ENCODE measurements at places on chromosomes 12 and 14.

GRCh38 chr12:114693532-114693931, 9.6 kb upstream of the TBX3 start:
- DNase-seq = no peak

DNA sequence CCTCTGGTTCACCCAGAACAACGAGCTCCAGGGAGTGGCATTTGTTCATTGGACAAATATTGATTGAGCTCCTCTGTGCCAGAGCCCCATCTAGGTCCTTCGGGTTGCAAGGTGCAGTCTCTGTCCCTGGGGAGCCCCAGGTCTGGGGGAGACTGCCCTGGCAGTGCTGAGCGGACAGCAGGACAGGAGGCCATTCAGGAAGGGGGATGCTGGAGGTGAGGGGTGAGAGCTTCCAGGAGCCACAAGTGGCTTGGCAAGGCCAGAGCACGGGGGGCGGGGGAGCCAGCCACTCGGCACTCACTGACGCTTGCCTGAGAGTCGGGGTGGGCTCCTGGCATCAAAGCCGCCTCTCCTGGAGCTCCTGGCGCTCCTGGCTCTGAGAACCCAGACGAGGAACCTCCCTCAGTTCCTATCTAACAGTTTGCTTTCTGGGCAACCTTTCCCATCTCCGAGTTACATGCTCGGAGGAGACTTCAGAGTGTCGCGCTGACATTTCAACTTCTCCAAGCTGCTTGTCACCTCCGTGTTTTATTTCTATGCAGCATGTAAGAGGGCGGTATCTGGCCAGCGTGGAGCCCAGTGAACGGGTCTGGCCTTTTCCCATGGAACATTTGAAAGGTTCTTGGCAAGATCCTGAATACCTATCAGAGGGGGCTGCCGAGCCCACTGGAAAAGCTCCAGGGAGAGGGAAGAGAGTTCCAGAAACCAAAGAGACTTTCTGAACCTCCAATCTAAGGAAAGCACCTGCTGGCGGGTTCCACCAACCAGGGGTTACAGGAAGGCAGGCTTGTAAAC, 62.0 kb upstream of the BCL11B start:
- no peak for DNase-seq

DNA sequence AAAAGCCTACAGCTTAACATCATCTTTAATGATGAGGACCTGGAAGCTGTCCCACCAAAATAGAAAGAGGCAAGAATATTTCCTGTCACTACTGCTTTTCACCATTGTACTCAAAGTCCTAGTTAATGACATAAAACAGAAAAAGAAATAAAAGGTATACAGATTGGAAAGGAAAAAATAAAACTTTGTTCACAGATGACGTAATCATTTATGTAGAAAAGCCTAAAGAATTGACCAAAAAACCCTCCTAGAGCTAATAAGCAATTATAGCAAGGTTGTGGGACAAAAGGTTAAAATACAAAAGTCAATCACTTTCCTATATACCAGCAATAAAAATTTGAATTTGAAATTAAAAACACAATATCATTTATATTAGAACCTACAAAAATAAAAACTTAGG, 97.2 kb upstream of the MDGA2 start:
- no peak for DNase-seq

- DNase-seq = no peak
Measured at GRCh38 chr12:68630598-68630997, 19.9 kb downstream of the RAP1B start.

DNA sequence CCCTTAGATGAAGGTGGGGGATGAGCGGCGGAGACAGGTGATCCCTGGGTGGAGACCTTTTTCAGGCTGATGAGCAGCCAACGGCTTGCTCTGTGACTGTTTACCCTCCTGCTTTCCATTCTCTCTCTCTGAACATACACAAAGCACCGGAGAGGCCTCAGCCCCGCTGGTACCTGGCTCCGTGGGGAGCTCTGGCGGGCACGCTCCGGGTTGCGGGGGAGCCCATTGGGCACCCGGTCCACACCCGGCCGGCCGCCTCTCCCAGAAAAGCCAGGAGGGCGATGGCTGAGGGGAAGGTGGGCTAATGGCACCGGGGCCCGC, 545 bp downstream of the SMARCC2 start:
- DNase-seq = no peak

GRCh38 chr12:105960319-105961083, 178.3 kb downstream of the NUAK1 start:
- no peak for DNase-seq

DNA sequence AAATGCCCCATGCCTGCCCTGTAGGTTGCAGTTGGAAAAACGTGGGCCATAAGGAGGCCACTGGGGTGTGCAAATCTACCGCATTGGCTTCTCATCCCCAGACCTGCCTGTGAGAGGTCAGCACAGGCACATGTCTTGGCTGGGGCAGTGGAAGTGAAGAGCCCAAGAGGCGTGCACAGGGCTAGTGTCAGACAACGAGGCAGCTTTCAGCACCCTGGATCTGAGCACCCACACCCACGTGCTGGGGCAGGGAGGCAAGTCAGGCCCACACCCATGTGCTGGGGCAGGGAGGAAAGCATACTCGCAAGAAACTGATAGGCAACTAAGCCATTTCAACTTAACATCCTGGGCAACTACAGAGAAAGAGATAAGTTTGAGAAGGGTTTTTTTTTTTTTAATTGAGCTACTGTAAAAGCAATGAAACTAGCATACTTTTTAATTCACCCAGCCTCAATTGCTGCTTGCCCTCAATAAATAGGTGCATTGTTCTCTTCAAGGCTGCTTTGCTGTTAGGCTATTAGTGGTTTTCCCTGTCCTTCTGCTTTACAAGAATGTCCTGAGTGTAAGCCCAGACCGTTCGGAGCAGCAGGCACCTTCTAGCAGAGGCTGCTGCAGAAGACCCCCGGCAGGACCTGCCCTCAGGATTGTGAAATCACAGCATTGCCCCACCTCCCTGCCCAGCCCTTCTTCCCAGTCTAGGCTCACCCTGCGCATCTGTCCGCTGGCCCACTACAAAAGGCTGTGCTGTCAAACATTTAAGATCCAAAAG, 355.3 kb upstream of the FKBP4 start:
- no peak for DNase-seq

- DNase-seq = no peak
Measured at GRCh38 chr14:34128665-34129064, 177.8 kb upstream of the EGLN3 start.

DNA sequence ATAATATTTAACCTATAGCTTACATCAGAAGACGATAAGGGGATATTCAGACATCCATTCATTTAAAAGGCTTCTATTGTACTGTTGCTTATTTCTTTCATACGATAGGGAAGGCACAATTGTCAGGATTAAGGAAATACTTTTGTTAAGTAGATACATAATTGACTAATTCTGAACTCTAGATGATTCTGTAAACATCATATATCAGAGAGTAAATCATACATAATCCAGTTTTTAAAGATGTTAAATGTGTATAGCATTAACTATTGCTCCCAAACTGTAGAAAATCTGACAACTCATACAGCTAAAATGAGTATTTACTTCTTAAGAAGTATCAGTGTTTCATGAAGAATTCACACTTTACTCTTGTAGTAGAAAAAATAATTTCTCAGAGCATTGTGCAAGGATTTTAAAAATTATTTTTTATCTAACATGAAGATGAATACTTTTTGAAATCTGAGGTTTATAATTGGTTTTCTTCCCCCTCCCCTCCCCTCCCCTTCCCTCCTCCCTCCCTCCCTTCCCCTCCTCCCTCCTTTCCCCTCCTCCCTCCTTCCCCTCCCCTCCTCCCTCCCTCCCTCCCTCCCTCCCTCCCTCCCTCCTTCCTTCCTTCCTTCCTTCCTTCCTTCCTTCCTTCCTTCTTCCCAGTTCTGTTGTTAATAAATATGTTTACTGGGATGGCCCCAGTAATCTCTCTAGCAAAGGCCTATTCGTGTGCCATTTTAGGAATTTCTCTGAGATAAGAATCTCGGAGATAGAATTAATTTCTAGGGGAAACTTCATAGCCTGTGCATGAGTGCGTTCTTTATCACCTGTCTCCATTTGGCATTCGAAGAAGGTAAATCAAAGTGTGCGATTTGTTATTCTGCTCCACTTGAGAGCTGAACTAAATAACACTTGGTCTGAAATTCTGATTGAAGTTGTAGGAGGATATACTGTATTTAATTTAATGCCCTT, 2.3 kb downstream of the NPAS3 start:
- DNase-seq = no peak

GRCh38 chr14:101256266-101256665, 305.0 kb upstream of the DIO3 start:
- DNase-seq = no peak

- no peak for DNase-seq
Measured at GRCh38 chr12:46264057-46264456, 4.8 kb downstream of the SLC38A1 start.

- DNase-seq = no peak
Measured at GRCh38 chr12:88600272-88600671, 20.0 kb upstream of the KITLG start.

DNA sequence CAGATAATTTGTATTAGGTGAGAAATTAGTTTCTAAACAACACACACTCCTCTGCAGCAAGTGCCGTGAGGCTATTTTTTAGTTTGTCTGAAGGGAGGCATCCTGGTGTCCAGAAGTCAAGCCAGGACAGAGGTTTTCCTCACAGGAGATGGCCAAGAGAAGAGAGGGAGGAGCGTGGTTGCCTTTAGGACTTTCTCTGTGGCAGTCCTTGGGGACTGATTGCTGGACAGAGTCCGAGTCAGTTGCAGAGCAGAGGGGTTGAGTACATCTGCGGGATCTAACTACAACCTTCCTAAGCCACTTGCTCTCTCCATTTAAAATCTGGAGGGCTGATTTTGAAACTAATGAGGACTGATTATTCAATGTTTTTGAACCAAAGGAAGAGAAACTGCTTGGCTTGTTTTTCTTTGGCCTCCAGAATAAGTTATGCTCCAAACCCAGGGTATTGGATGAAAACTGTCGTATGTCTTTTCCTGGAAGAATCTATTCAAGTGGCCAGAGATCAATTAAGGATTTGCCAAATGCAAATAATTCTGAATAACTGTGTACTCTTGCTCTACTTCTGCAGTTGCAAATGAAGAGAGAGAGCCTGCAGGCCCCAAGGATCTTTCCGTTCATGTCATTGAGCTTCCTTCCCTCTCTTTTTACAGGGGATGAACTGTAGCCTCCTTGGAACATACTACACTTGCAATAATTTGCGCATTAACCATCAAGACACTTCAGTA, 1.2 kb downstream of the SLCO1C1 start:
- no peak for DNase-seq

DNA sequence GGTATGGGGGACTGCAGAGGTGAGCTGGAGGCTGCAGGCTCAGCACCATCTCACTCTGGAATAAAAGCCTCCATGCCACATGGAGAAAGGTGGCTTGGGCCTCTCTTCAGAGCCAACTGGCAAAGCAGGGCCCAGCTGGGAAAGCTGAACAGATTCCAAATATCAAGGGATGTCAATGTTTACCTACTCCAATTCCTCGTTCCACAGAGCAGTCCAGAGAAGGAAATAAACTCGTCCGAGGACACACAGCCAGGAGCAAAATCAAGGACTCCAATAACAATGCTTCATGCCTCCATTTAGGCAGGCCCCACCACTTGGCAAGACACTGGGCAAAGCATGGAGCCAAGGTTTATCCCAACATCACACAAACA, 36.3 kb upstream of the PNMA1 start:
- DNase-seq = no peak

GRCh38 chr14:24353559-24354481, 14.0 kb upstream of the RIPK3 start:
- no peak for DNase-seq

DNA sequence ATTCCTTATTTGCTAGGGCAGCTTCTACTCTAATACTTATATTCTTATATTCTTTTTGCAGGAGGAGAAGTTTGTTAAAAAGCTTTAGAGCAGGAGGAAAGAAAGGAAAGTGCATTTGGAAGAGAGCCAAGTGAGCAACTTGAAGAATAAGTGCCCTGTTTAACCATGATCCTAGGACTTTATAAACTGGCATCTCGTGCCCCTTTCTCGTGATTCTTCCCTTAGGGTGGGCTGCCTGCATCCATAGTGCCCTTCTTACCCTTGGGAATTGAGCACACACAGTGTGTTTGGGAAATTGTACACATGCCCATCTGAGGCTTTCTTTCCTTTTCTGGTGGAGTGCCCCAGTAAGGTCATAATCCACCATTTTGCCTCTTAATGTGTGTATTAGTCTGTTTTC, 141.9 kb downstream of the NUBPL start:
- DNase-seq = no peak

- no peak for DNase-seq
Measured at GRCh38 chr12:51465491-51465890, 40.9 kb downstream of the SLC4A8 start.

DNA sequence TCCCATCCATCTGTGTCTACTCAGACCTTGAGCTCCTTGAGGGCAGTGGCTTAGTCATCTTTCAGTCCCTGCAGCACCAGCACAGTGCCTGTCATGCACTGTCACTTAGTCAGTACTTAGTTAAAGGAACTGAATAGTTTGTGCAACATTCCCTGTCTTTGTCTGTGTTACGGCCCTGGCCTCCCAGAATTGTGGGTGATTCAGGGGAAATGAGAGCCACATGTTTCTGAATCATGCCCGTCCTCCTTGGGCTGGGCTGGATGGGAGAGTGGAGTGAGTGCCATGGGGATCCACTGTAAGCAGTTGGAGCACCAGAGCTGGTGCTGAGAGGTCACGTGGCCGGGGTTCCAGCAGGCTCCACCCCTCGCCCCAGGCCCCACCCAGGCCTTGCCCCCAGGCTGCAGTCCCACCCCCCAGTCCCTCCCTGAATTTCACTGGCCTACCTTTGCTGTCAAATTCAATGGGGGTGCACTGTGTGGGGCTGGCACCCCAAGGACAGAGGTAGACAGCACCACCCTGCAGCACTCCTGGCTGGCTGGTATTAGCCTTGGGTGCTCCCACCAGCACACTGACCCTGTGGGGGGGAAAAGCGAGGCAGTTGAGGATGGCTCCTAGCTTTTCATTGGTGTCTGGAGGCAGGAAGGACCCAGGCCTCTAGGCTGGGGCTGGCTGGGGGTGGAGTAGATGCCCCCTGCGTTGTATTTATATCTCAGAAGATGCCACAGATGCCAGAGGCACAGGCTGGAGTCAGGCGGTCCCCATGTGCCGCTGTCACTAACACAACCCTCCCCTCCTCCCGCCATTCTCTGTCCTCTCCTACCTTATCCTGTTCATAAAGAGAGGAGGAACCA, 7.5 kb downstream of the ITGA5 start:
- DNase-seq = no peak

DNA sequence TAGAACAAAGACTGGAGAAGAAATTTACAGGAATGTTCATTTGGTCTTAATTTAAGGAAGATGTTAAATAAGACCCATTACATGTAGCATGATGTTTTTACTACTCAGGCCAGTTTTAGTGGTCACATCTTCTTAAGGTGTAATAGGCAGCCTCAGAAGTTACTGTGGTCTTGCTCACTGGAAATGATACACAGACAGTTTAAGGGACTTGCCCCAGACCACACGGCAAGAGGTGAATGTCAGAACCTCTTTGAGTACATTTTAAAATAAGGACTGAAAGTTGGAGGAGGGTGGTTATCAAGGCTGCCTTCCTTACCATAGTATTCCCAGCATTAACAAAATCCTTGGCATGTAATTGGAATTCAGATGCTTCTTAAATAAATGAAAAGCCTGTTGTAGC, 37.9 kb downstream of the LRRK2 start:
- DNase-seq = no peak

- DNase-seq = no peak
Measured at GRCh38 chr14:77641534-77642341, 25.3 kb upstream of the SPTLC2 start.

Data from NCI-H446 (cell line).